ENCODE measurements at places on chromosomes 7 and 10. TPM values are rescaled to one million over a fixed set of nuclear protein-coding genes. Genes with fewer than 3 reads are reported as not detected.

- no peak for DNase-seq
Measured at GRCh38 chr10:11762706-11763500, 20.7 kb downstream of the ECHDC3 start.

DNA sequence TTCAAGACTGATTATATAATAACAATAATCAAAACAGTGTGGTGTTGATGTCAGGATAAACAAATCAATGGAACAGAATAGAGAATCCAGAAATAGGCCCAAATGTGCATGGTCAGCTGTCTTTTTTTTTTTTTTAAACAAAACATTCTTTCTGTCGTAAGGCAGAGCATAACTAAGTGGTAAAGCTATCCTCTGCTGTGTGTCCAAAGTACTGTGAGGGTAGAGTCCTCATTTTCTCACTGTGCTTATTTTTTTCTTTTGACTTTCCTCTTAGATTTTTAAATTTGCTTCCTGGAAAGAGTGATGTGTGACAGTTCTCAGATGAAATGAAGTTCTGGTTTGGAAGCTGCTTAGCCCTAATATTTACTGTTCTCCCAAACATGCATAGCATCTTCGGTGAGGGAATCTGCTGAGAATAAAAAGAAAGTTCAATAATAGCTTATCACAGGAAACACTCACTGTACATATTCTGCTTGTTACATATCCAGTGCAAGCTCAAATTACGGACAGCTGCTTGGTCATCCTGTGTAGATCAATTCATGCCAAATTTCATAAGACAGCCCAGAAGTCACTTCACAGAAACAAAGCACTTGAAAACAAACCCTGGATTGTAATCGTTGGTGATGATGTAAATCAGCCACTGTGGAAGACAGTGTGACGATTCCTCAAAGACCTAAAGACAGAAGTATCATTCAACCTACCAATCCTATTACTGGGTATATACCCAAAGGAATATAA is 423.9 kb downstream of the NEBL start:
- no peak for DNase-seq

- no peak for DNase-seq
Measured at GRCh38 chr10:34890939-34891338, 75.8 kb upstream of the PARD3 start.

The RNF133 gene
- not detected for polyA plus RNA-seq

- no peak for DNase-seq
Measured at GRCh38 chr7:104933521-104933988, 80.5 kb upstream of the KMT2E start.

- no peak for DNase-seq
Measured at GRCh38 chr7:55107946-55108345, 89.1 kb downstream of the EGFR start.

DNA sequence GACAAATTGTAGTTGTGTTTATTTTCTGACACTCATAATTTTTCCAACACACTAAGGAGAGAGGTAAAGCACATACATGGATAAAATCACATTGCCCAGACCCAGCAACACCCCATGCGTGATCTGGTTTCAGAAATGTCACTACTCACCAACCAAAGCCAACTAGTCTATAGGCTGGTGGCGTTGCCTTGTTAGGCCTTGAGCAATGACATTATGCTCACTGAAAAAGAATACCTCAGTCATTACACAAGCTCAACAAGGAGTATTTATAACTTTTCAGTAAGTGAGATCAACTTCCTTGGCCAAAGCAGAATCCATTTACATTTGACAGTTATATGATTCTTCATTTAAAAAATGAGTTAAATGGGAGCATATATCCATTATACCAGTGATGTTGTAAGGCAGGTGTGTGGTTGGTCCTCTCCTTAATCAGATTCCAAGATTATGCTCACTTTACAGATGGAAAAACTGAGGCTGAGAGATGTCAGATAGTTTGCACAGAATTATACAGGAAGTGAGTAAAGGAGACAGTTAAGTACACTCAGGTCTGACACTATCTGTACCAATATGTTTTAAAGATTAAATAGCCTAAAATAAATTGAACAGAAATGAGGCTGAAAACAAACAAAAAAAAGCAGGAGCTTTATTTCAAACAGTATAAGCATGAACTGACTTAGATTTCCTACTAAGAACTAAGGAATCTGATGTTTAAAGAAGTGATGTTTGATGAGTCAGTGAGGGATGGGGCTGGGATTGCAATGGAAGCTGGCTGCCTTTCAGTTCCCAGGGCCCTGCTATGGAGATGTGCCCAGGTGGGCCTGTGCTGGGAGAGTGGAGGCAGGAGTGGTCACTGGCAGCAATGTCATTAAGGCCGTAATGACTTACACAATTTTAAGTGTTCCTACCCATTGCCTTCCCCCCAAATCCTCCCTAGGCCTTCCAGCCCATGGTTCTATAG is 118.3 kb downstream of the RAPGEF5 start:
- no peak for DNase-seq

DNA sequence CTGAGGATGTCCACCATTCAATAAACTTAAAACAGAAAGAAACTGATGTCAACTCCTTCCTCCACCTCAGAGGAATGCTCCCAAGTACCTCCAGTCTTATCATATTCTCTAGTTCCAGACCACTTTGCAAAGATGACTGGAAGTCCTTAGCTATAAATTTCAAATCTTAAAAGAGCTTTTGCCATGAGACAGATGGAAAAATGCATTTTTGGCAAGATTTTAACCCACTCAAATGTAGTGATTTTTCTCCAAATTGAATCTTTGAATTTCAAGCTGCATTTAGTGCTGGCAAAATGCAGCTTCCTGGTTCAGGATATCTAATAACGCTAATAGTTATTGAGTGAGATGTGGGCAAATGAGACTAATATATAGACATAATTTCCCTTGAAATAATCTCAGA is 33.2 kb downstream of the DGKI start:
- no peak for DNase-seq

The SPOCK2 gene
- 58.8 TPM for polyA plus RNA-seq

DNA sequence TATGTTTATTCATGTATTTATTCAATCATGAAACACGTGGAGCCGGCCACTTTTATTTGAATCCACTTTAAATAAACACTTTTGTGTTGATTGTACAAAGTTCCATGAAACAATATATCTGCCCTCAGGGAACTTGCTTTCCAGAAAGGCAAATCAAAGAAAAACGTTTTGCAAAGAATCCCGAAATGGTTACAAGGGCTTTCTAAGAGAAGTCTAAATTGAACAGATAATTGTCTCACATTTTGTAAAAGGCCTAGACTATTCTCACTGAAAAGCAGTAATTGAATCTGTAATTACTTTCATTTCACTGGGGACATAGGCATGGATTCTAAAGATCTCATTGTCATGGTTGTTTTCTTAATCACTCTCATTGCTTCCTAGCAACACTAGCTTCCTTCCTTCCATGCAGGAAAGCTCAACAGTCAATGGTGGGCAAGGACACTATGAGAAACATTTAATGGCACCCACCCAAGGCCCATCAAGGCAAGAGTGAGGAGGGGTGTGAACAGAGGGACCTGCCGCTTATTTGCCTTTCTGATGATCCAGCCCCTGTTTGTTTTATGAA is 622.4 kb upstream of the C7orf33 start:
- DNase-seq = no peak

The PPP2R2D gene
- 24.7 TPM for polyA plus RNA-seq

DNA sequence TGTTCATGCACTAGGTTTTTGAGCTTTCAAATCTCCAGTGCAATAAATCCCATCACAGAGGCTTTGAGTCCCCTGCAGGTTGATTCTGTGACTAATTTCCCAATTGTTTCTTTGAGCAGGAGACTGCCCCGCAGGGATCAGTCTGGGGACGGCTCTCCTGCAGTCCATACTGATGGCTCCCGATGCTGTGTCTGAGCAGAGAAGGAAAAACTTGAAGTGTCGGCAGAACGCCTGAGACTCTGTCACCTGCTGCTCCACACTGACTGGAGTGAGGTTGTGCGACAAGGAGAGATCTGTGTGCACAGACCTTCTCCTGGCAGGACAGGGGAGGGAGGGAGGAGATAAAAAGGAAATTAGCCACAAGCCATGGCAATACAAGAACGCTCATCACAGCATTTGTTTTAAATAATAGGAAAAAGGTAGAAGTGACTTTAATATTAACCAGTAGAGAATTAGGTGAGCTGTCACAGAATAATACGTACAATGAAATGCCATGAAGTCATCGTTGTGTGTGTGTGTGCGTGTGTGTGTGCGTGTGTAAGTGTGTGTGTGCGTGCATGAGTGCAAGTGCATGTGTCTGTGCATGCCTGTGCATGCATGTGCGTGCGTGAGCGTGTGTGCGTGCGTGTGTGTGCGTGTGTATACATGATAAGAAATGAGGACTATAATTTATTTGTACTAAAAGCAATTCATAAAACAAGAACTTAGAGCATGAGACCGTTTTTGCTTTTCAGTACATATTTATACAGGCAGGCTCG is 38.2 kb downstream of the HTR5A start:
- no peak for DNase-seq

The FAM25G gene
- not detected for polyA plus RNA-seq

GRCh38 chr10:88791924-88792323 is 10.6 kb upstream of the LIPM start:
- DNase-seq = no peak

The FOXI2 gene
- polyA plus RNA-seq = not detected

The PLPP4 gene
- not detected for polyA plus RNA-seq

Data from immature natural killer cell (primary cell).